ENCODE measurements at places on chromosomes 1 and 21.

DNA sequence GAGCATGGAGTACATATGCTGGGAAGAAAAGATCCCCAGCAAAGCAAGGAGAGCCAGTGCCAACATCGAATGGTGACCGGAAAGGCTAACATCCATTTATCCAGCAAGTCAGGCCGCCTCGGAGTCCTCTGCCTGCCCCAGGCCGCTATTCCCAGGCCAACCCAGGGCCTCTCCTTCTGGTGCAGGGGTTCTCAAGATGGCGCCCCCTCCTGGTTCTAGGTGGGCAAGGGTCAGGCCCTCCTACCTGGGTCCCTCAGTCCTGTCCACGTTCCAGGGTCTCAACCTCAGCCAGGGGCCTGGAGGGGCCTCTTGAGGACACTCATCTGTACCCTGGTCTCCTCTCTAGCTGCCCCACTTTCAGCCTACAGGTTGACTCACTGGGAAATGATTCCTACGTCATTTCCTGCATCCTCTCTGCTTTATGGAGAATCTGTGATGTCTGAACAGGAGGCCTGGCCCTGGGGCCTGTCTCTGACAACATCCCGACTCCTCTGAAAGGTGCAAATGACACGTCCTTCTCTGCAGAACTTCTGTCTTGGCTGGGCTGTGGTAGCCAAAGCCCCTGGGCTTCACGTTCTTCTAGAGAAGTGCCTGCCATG lies 145.3 kb downstream of the PSMG1 start:
- no peak for DNase-seq

DNA sequence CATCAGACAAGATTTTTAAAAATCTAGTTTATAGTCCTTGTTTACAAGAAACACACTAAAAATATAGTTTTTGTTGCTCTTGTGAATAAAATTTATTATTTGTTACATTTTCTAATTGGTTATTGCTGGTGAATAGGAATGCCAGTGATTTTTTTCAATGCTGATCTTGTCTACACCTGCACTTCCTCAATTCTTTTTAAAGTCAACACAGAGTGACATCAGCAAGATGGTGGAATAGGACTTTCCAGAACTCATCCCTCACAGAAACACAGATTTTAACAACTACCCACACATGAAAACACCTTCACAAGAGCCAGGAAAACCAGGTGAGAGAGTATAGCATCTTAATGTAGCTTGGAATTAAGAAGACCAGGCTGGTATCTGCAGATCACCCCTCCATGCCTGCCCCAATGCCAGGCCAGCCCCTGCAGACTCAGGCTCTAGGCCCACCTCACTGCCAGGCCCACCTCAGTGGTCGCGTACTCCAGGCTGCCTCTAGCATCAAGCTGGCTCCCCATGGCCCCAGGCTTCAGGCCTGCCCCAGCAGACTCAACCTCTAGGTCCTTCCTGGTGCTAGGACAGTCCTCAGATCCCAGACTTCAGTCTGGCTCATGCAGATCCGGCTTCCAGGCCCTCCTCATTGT lies 117.6 kb downstream of the WDR3 start:
- DNase-seq = no peak

GRCh38 chr1:180505732-180506335 lies 3.5 kb upstream of the ACBD6 start:
- no peak for DNase-seq

GRCh38 chr1:6756457-6756856 lies 28.8 kb upstream of the CAMTA1 start:
- no peak for DNase-seq

GRCh38 chr1:155472491-155473083 lies 90.0 kb downstream of the ASH1L start:
- no peak for DNase-seq

DNA sequence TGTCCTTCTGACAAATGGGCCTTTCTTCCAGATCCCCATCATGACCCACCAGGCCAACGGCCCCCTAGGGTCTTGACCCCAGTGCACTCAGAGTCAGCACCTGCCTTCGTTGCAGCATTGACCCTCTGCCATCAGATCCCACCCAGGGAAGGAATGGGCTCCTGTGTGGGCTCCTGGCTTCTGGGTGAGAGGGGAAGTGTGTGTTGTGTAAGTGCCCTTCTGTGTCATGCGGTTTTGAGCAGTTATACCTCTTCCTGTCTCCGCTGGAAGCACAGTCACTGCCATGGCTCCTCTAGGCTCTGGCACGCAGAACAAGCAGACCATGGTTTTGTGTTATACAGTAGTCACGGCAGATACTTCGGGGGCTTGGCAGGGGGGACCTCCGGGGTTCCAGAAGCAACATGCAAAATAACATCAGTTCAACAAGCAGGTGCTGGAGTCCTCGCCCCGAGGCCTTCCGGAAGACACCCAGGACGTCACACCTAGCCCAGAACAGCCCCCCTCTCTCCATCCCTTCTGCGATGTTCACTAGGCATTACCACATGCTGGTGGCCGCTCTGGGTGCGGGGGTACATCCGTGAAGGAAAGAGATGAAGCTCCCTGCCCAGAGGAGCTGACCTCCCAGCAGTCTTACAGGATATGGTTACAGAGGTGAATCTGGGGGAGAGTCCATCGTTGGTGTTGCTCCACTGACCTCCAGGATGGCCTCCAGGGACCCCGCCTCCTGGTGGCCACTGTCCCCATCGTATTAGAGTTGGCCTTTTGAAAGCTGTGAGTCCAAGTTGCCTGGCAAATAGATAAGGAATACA lies 17.4 kb upstream of the KCNAB2 start:
- peak; percentile 38 for DNase-seq

DNA sequence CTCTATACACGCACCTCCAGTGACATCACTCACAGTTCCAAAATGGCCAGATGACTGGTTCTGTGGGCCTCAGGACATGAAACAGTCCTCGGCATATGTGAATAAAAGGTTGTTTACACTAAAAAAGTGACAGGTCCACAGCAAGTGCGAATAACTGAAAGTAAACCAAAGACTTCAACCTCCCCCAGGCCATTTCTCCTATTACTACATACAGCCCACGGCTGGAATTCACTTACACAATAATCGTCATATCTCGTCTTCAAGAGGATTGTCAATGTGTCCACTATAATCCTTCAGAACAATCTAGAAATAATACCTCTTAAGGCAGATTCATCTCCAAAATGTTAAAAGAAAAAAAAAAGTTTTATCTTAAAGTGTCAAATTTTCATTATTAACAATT lies 1.9 kb upstream of the PRDM15 start:
- no peak for DNase-seq

- DNase-seq = no peak
Observed at GRCh38 chr1:235416662-235417049, 49.4 kb downstream of the TBCE start.

- DNase-seq = no peak
Observed at GRCh38 chr1:61776091-61776490, 33.8 kb downstream of the PATJ start.

- DNase-seq = no peak
Observed at GRCh38 chr1:25021591-25022215, 91.6 kb upstream of the RUNX3 start.

GRCh38 chr21:42868196-42868595 lies 11.1 kb downstream of the WDR4 start:
- DNase-seq = no peak

DNA sequence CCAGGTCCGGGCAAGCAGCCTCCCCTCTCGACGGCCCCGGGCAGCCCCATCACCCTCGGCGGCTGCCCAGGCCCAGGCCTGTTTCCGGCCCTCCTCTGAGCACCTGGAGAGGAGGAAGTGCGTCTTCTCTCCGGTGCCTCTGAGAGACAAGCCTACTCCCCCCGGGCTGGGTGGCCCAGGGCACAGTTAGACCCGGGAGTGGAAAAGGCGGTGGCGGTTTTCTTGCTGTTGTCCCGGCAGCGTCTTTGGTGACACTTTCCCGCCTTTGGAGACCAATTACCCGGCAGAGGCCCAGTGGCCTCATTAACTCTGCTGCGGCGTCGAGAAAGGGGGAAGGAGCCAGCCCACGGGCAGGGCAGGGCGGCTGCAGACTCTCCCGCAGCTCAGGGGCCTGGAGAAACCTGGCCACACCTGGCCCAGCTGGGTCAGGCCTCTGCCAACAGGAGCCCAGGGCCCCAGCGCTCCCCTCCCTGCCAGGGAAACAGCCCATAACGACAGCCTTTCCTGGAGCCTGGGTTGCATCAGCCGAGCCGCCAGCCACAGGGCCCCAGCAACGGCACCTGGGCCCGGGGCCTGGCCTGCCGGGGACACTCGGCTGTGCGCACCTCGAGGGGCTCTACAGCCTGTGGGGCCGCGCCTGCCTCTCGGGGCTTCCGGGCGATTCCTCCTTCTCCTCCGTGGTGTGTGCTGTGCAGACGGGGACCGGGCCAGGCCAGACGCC lies 28.4 kb upstream of the C1orf159 start:
- DNase-seq = no peak

- DNase-seq = no peak
Observed at GRCh38 chr1:160401487-160401805, 1.1 kb downstream of the VANGL2 start.

GRCh38 chr1:97608272-97608671 lies 312.6 kb downstream of the DPYD start:
- no peak for DNase-seq

DNA sequence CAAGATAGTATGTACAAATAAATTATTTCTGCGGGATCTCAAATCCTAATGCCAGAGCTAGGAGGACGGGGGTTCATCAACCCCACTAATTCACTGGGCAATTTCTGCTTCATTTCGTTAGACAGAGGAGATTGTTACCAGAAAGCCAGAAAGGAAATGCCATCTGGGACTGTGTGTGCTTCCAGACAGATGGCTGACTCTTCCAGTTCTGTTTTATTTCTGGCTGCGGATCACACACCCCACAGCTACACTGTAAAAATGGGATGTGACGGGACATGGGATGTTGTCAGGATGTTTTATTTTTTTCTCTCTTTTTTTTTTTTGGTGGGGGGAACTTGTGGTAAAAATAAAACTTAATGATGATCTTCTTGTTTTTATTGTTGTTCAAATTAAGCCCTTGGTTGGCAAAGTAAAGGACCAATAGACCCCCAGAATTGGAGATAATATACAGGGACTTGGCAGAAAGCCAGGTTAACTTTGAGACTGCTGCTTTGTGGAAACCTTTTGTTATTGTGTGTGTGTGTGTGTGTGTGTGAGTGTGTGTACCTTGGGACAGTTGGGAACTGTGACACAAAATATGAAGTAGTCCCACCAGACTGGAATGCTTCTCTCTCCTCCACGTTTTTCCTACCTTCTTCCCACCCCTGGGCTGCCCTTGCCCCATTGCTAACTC lies 114.5 kb downstream of the NUF2 start:
- no peak for DNase-seq

DNA sequence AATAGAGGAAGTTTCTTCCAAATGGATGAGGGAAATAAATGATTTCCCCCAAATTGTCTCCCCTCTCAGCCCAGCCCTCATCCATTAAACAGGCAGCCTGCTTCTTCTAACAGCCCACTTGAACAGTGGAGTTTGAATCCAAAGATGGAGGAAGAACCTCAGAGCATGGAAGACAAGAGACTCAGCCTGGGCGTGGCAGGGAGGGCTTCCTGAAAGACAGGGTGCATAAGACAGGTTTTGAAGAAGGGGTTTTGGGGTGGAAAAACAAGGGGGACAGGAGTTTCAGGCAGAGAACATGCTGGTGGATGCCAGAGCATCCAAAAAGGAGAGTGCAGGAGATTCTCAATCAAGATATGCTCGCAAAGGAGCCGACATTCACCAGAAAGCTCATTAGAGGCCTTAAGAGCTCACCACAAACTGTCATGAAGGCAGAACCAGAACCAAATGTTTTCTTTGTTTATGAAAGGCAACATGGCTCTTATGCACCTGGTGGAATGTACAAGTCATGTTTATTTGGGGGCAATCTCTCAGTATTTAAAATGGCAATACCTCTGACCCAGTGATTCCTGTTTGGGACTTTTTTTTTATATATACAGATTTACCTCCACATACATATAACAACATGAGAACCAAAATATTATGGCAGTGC lies 26.5 kb upstream of the TSPEAR start:
- DNase-seq = no peak

DNA sequence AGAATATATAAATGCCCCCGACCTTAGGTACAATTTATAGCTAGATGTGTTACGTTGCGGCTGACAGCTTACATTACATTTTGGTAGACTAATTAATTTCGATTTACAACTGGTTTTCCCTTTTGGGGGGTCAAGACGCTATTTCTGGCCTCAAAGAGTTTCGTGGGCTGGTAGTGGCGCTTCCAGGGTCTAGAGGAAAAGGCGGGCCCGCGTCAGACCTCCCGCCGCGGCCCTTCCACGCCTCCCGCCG lies 391 bp downstream of the IFT25 start:
- DNase-seq = no peak

DNA sequence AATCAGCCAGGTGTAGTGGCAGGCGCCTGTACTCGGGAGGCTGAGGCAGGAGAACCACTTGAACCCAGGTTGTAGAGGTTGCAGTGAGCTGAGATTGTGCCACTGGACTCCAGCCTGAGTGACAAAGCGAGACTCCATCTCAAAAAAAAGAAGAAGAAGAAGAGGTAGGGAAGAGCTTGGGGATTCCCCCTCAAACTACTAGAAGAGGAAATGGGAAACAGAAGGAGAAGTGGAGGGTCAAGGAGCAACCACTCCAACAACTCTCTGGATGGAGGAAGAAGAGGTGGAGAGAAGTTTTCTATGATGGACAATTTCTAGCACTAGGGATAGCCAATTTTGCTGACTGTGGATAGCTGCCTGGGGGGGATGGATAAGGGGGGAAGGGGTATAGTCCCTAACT lies 14.9 kb upstream of the SLAMF9 start:
- no peak for DNase-seq

DNA sequence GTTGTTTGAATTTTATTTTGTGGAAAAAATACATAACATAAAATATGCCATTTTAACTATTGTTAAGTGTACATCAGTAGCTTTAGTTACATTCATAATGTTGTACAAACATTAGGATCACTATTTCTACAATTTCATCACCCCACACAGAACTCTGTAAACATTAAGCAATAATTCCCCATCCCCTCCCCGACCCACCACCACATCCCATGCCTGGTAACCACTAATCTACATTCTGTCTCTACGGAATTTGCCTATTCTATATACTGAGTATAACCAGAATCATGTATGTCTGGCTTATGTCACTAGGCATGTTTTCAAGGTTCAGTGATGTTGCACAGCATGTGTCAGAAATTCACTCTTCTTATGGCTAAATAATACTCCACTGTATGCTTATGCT lies 47.7 kb downstream of the CDC42BPA start:
- no peak for DNase-seq

DNA sequence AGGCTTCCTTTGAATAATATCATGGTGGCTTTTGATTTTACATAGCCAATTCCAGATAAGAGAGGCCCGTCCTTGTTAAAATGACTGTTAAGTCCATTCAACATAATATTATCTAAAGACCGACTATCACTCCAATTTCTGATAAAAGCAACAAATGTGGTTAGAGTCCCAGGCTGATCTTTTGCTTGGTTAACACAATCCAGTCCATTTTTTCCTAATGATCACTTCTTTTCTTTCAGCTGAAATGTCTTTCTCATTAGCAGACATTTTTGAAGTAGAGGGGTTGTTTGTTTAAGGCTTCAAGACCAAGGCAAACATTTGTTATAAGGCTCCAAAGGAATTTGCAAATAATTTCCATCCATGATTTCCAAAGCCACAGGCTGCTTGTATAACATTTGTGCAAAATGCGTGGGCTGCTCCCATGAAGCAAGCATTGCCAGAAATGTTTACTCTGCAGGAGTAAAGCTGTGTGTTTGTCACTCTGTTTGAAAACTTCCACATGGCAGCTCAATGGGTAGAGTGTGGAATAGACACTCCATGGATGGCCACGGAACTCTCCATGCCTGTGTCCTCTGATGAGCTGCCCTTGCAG lies 111.5 kb downstream of the PSMG1 start:
- no peak for DNase-seq

- no peak for DNase-seq
Observed at GRCh38 chr1:25715888-25716287, 84.1 kb upstream of the SELENON start.

Data from activated T-cell treated with anti-CD3 and anti-CD28 coated beads for 4 hours (primary cell).